Esophagus mucosa (tissue), 1 donor: ENCODE measurements at places on chromosomes 5 and 9. TPM values are rescaled to one million over a fixed set of nuclear protein-coding genes. Genes with fewer than 3 reads are reported as not detected.
A peak's percentile ranks its signal among the peaks of the same experiment; 100 is the strongest.

- ATAC-seq, result no peak
These were observed 1.5 kb downstream of the GDNF start for GRCh38 chr5:37838152-37838932.

- no peak for ATAC-seq
These were observed 275.3 kb downstream of the GADD45G start for GRCh38 chr9:89880161-89880560.

DNA sequence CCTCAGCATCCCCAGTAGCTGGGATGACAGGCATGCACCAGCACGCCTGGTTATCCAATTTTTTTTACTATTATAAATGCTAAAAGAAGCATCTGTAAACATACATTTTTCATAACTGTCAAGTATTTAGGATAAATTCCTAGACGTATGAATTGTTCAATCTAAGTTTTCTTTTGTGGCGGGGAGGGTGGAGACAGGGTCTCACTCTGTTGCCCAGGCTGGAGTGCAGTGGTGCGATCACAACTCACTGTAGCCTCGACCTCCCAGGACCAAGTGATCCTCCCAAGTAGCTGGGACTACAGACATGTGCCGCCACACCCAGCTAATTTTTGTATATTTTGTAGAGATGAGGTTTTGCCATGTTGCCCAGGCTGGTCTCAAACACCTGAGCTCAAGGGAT, 52.2 kb downstream of the NR6A1 start:
- ATAC-seq, result no peak

GRCh38 chr5:6727231-6727630, 14.0 kb downstream of the TENT4A start:
- ATAC-seq, result no peak

- ATAC-seq, result peak; percentile 80
These were observed 7.1 kb upstream of the AFAP1L1 start for GRCh38 chr5:149264439-149265067.

- peak; percentile 19 for ATAC-seq
These were observed 215.6 kb downstream of the EFNA5 start for GRCh38 chr5:107455111-107455544.

DNA sequence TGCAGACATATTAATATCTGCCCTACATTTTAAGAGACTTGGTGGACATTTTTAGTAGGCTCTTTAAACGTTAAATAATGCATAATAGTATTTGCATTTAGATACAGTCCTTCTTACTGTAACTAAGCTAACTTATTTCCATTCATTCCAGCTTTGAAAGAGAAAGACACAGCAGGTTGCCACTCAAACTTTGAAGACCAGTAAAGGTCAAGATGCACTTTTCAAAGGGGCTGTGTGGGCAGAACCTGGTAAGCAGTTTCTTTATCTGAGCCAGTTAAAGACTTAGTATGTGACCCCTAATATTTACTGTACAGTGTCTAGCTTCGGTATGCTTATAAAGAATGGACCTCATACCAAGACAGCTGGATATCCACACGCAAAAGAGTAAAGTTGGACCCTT, 20.8 kb downstream of the PLGRKT start:
- no peak for ATAC-seq

DNA sequence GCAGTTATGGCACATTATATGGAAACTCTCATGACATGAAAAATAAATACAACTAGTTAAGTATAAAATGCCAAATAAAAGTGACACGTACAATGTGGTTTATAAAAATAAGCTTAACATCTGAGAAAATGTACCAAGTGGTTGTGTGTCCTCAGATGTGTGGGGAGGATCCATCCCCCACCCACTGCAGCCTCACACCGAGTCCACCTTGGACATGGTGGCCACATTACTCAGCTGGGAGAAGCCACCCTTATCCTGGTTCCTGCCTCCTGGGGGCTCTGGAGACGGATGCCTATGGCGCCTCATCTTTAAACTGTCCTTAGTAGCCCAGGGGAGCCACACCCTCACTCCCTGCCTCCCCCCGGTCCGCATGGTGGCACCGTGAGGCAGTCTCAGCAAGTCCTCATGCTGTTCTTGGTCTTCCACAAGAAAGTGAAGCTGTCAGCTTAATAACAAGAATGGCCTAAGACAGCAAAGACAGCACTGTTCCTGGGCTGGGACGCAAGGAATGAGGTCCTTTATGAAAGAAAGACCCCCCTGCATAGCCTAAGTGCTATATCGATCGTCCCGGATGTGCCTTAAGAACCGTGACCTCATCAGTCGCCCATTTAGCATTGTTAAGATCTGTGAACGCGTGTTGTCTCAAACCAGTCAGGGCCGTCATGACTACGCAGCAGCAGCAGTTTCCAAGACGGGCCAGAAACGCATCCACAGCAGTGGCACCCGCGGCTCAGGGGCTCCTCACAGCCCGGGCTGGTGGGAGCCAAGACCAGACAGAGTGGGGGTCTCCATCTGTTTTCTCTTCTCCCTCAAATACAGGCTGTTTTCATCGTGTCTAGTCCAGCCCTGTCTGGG, 56.4 kb downstream of the IPPK start:
- no peak for ATAC-seq

- ATAC-seq, result peak; percentile 35
These were observed 592 bp downstream of the TUBB4B start for GRCh38 chr9:137241490-137242268.

DNA sequence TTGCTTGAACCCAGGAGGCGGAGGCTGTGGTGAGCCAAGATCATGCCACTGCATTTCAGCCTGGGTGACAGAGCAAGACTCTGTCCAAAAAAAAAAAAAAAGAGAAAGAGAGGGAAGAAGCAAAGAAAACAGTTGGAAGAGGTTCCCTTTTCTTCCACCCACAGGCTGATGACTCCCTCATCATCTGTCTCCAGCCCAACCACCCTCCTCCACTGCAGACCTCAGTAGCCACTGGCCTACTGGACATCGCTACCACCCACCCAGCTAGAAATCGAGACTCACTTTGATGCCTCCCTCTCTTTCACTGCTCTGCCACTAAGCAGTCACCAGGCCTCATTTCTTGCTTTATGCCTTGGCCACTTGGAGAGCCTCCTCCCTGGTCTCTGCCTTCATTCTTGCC, 71.2 kb downstream of the NIPSNAP3B start:
- no peak for ATAC-seq

ESM1 gene
- not detected for total RNA-seq

ACOT12 gene
- total RNA-seq, result not detected

TOR2A gene
- 9.5 TPM for total RNA-seq

GABRA1 gene
- not detected for total RNA-seq

CNTFR gene
- not detected for total RNA-seq

HAPLN1 gene
- total RNA-seq, result not detected
